Nasal cavity respiratory epithelium epithelial cell of viscerocranial mucosa (primary cell): ENCODE measurements at places on chromosomes 6 and 20. TPM values are rescaled to one million over a fixed set of nuclear protein-coding genes. Genes with fewer than 3 reads are reported as not detected.

The ANKRD6 gene
- 6.5 and 23.2 TPM in 2 replicates for total RNA-seq

The BPIFB4 gene
- not detected in 2 replicates for total RNA-seq

The OR5V1 gene
- not detected in 2 replicates for total RNA-seq

The MAP1LC3A gene
- 6.2 and 8.0 TPM in 2 replicates for total RNA-seq

The HRH3 gene
- not detected in 2 replicates for total RNA-seq

The OPRM1 gene
- total RNA-seq: not detected in 2 replicates

The FBXO30 gene
- 17.8 and 22.7 TPM in 2 replicates for total RNA-seq

The CBLN4 gene
- total RNA-seq: not detected in 2 replicates

The GABRR2 gene
- under 0.01 and 0.14 TPM in 2 replicates for total RNA-seq

The SLC22A2 gene
- total RNA-seq: not detected in 2 replicates

The BPHL gene
- total RNA-seq: 12.0 and 21.4 TPM in 2 replicates

The ENPP3 gene
- total RNA-seq: 0.07 TPM in 1 of 2 replicates, not detected in the other

The NOP56 gene
- 227 and 236 TPM in 2 replicates for total RNA-seq

The MROH8 gene
- under 0.01 and 0.43 TPM in 2 replicates for total RNA-seq

The HUS1B gene
- 1.7 and 1.9 TPM in 2 replicates for total RNA-seq
